SK-N-DZ (cell line): ENCODE measurements at places on chromosomes 1 and 21.

- no peak for DNase-seq
Measured at GRCh38 chr1:42085596-42085995, 67.6 kb upstream of the GUCA2B start.

GRCh38 chr21:39363607-39364555 is 15.0 kb upstream of the HMGN1 start:
- DNase-seq, result no peak

GRCh38 chr21:46121286-46122221 is 23.6 kb downstream of the COL6A2 start:
- DNase-seq, result no peak

DNA sequence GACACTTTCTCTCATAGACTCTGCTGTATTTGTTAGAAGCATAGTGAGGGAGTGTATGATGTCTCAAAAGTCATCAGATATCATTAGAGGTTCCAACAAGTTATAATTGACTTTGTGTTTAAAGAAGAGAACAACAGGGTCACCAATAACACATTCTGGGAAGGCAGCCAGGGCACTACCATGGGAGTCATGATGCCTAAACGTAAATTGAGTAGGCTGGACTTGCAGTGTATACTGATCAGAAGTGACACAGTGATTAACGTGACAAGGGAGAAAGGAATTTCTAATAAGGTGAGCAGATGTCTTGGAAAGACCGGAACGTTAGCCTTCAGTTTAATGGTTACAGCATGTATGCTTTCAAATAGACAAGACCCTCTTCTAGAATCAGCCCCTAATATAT is 973.2 kb downstream of the NCAM2 start:
- no peak for DNase-seq

- peak; percentile 72 for DNase-seq
Measured at GRCh38 chr21:31604591-31605190, 54.8 kb upstream of the SOD1 start.

DNA sequence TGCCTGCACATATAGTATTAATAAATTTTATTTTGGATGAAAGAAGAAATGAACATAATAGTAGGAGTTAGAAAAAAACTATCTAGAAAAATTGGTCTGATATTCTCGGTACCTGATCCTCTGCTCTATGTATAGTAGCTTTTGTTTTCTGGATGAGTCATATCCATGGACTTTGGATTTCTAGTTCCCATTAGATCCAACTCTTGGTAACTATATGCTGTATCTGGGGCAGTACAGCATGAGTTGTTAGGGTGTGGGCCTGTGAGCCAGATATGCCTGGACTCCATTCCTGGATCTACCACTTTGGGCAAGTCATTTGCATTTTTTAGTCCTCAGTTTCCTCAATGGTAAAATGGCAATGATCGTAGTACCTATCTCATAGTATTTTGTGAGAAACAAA is 372.2 kb upstream of the PKN2 start:
- no peak for DNase-seq

- peak; percentile 40 for DNase-seq
Measured at GRCh38 chr21:43370091-43370658, 56.8 kb downstream of the SIK1 start.

DNA sequence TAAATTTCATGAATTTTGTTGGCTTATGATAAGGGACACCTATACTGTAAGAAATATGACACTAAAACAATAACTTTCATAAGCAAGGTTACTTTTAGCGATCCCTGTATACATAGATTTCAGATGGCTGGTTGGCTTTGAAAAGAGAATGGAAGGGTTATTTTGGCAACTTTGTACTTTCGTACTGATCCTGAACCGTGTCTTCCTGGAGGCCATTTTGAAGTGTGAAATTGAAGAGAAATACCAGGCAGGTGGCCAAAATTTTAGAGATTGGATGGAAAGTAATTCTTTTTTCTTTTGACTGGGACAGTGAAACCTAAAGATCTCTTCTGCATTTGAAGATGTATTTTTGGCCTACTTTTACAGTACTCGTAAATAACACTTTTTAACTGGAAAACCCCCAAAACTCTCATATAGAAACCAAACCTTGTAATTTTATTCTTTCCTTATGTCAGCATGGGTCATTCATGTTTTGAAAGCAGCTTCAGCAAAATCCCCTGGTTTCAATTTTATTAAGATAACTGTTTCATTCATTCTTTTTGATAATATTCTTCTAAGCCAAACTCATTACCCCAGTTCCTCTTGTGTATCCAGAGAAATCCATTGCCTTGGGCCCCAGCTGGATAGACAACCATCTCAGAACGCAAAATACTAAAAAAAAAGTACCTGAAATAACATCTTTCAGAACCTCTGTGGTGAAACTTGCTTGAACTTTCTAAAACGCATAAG is 38.4 kb upstream of the ZNF281 start:
- no peak for DNase-seq

GRCh38 chr1:217494767-217495166 is 136.1 kb downstream of the GPATCH2 start:
- no peak for DNase-seq

GRCh38 chr21:45161038-45161945 is 86.9 kb downstream of the ADARB1 start:
- DNase-seq, result no peak

DNA sequence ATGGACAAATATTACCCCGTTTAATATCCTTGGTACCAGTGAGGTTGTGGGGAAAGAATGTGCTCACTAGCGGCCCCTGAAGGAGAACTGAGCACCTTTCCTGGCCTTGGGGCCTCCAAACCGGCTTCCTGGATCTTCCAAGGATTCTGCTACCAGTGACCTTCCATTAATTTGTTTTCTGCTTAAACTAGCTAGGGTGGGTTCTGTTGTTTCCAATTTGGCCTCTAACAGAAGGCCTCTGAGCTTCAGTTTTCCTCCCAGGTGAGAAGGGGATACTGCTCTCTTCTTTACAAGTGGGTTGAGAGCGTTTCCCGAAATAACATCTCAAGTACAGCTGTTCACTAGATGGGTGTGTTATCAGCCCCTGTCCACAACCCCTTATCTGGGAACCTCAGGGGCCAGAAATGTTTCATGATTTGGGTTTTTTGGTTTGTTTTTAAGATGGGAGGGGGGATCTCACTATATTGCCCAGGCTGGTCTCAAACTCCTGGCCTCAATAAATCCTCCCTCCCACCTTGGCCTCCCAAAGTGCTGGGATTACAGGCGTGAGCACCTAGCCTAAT is 16.9 kb upstream of the IFNGR2 start:
- no peak for DNase-seq

- DNase-seq, result no peak
Measured at GRCh38 chr1:211684791-211685190, 9.4 kb upstream of the NEK2 start.

DNA sequence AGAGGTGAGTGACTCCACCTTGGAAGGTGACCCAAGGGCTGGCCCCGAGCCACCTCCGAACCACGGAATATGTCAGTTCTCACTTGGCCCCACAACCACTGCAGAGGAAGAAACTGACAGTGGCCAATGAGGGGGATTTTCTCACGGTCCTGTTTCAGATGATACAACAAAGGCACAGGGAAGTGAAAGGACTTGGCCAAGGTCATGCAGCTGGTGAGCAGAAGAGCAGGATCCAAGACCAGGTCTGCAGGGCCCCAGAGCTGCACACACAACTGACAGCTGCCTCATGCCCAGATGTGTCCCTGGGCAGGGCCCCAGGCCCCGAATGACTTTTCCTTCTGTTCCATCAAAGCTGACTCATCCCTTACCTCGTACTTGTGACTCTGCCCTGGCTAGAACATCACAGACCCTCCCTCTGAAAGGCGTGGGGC is 25.8 kb upstream of the EVA1B start:
- no peak for DNase-seq

DNA sequence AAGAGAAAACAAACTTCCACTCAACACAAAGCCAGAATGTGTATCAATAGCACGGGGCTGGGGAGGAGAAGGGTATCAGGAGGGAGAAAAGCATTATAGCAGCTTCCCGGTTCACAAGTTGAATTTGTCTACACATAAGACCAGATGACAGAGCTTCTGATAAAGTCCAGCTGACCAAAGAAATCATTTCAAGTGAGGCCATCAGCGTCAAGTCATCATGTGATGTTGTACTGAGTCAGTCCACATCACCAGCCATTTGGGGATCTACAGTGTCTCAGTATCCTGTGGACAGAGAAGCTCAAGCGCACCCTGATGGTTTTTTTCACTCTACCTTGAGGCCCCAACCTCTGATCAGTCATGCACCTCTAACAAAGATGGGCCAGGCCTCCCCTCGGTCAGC is 33.0 kb downstream of the SETD4 start:
- no peak for DNase-seq

DNA sequence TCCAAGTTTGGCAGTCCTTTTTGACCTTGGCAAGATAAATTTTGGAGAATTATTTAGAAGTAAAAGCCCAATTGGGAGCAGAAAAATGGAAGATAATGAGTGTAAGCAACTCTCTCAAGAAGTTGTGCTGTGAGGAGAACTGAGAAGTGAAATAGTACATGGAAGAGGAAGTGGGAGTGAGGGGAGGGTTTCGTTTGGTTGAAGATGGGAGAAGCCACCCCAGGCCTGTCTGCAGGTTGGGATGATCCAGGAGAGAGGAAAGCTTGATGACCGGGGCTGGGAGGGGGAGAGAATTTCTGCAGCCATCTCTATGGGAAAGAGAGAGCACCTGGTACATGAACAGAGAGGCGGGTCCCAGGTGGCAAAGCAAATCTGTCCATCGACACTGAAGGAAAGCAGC is 8.6 kb upstream of the RCAN1 start:
- no peak for DNase-seq

- DNase-seq, result no peak
Measured at GRCh38 chr1:15876357-15877055, 29.0 kb downstream of the SPEN start.

DNA sequence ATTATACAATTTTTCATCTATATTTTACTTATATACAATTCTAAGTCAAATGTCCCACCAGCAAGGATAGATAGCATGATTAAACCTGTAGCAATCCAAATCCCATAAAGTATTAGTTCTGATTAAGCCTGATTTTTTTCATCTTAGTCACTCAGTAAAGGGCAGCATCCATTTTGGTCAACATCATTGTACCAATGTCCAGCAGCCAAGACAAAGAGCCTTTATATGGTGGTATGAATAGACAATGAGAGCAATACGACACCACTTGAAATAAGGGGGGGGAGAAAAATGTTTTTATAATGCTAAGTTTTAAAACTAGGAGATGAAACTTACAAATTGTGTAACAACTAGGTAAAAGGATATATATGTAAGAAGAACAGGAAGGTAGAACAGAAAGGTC is 7.4 kb downstream of the ZNF644 start:
- no peak for DNase-seq

DNA sequence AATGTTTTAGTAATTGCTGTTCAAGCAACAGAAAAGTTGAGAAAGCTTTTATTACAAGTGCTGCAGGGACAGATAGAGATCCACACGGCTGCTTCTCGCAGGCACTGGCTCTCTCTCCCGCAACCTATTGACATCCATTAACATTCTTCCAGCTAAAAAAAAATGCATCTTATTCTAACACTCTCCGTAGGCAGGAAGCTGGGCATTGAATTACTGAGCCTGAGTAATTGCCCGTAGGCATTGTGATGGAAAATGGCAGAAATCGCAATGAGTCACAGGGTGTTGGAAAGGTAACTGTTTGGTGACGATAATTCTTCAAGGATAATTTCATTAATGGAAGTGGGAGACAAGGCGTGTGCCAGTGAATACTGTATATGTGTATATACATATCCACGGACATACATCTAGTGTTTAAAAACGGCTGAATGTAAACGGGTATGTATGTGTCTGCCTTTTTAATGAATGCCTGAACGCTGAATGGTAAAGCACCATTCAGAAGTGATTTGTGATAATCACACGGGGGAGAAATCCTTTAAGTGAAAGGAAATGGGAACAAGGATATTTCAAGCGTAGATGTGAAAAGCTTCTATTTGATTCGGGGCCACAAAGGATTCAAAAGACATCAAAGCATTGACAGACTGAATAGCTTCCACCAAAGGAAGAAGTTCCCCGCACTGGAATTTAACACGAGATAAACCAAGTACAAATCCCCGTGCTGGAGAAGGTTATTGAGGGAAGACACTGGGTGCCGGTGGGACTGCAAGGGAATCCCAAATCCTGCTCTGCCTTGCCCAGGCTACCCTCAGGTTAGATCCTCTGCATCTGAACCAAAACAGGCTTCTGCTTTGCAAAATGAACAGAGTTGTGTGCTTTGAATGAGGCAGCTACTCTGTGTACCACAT is 567.2 kb downstream of the NPHP4 start:
- no peak for DNase-seq

- DNase-seq, result no peak
Measured at GRCh38 chr21:46120301-46121285, 22.7 kb downstream of the COL6A2 start.
